ENCODE measurements at places on chromosomes 2 and 18.
A peak's percentile ranks its signal among the peaks of the same experiment; 100 is the strongest.

- peak; percentile 66 for DNase-seq
Measured at GRCh38 chr2:73925853-73926492, 707 bp upstream of the DGUOK start.

DNA sequence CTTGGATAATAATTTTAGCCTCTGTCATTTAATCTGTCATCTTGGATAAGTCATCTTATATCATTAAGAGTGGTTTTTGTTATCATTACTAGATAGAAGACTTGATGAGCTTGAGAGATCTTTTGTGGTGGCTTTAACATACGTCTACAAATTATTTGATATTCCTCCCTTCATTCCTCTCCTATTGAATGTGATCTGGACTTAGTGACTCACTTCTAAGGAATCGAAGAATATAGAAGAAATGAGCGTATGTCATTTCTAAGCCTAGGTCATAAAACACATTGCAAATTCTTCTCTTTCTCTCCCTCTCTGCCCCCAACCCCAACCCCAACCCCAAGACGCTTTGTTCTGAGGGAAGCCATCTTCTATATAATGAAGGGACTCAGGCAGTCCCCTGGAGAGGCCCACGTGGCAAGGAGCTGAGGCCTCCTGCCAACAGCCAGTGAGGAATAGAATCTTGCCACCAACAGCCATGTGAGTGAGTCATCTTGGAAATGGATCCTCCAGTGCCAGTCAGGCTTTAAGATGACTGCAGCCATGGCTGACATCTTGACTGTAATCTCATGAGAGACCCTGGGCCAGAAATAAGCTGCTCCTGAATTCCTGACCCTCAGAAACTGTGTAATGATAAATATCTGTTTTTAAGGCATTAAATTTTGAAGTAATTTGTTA is 221.6 kb upstream of the SP5 start:
- no peak for DNase-seq

GRCh38 chr2:239131521-239131920 is 269.3 kb downstream of the HDAC4 start:
- DNase-seq = no peak

DNA sequence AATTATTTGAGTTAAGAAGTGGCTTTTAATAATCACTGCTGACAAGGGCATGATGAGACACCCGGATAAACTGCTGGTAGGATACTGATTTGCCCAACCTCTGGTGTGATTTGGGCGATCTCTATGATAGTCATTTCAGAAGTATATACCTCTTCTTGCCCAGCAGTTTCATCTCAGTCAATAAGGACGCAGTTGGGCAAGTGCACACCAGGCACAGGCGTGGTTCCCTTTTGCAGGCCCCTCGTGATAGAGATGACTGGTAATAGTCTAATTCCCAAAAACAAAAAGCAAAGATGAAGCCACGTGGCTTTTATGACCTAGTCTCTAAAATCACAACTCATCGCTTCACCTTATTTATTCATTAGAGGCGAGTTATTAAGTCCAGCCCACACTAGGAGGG is 246.4 kb downstream of the PRKCE start:
- no peak for DNase-seq

DNA sequence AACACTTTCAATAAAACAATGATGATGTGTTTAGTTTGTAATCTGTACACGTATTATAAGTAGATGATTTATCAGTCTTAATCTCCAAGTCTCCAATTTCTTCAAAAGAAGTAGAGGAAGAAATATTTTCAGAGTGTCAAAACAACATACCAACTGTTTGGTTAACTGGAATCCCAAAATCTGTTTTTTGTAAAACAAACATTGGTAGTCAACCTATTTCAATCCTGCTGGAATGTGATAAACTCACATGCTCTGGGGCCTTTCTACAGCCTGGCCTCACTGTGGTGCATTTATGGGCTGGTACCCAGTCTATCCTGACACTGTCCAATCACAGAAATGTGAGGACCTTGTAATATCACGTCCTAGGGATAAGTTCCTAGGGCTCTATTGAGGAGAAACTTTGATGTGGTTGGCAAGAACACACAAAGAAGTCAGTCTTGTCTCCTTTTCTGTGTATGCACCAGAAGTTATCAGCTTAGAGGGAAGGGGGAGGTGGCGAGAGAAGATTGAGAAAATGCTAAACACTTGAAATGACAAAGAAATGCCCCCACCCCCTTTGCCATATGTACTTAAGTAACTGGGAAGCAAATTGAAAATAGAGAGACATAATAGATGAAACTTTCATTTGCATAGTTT is 47.2 kb downstream of the PRKRA start:
- no peak for DNase-seq

DNA sequence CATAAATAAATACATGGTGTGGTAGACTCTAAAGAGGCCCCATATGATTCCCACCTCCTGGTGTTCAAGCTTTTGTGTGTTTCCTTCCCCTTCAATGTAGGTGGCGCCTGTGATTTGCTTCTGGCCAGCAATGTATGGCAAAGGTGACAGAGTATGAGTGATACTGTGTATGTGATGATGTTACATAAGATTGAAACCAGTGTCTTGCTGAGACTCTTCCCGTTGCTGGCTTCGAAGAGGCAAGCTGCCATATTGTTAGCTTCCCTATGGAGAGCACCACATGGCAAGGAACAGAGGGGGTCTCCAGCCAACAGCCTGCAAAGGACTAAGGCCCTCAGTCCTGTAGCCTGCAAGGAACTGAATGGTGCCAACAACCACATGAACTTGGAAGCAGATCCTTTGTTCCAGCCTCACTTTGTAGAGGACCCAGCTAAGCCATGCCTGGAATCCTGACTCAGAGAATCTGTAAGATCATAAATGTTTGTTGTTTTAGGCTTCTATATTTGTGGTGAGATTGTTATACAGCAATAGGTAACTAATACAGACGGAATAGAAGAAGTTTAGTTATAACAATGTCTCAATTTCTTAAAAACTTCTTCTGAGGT is 1.7 kb upstream of the SMAD4 start:
- peak; percentile 17 for DNase-seq

GRCh38 chr2:177053038-177053437 is 159.6 kb upstream of the HNRNPA3 start:
- no peak for DNase-seq

GRCh38 chr2:74024216-74024615 is 39.5 kb downstream of the TET3 start:
- no peak for DNase-seq

GRCh38 chr2:120219291-120219690 is 3.9 kb downstream of the TMEM185B start:
- no peak for DNase-seq

GRCh38 chr2:3005859-3006501 is 371.6 kb downstream of the EIPR1 start:
- no peak for DNase-seq

DNA sequence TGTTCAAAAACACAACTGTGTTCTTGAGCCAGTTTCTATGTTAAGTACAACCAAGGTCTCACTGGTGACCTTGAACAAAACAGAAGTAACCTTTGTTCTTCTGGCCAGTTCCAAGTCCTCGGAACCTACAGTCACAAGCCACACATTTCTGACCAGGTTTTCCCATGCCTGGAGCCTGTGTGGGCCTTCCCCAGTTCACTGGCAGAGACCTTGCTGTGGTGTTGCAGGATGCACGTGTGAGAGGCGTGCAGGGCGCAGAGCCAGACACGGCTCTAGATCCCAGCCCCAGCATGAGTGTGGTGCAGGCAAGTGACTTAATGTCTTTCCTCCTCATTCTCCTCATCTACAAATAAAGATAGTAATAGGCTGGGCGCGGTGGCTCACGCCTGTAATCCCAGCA is 25.5 kb upstream of the EDAR start:
- no peak for DNase-seq

GRCh38 chr2:133415210-133415876 is 152.9 kb downstream of the NCKAP5 start:
- DNase-seq = no peak

All from NCI-H2171 treated with DMSO at 0.1 percent for 48 hours (cell line).